ENCODE measurements at places on chromosomes 12 and 14. TPM values are rescaled to one million over a fixed set of nuclear protein-coding genes. Genes with fewer than 3 reads are reported as not detected.

Gene RND1
- total RNA-seq, result 0.62 TPM

Gene PKP2
- 463 TPM for total RNA-seq

GRCh38 chr12:19739195-19739776 lies 300.0 kb downstream of the AEBP2 start:
- DNase-seq, result no peak

Gene KRT85
- total RNA-seq, result not detected

DNA sequence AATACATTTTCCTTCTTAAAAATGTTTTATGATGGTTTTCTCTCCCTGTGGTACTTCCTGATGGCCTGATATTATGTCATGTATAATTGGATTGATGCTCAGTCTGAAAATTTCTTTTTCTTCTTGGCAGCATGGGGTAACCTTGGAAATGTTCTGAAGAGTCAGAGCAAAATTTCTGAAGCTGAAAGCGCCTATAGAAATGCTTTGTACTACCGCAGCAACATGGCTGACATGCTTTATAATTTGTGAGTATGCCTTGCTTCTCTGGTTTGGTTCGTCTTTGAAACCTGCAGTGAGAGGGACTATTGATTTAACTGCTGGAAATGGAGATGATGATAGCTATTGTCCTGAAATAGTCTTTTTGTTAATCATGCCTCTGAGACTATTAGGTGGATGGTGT lies 243.6 kb downstream of the TMTC2 start:
- no peak for DNase-seq

DNA sequence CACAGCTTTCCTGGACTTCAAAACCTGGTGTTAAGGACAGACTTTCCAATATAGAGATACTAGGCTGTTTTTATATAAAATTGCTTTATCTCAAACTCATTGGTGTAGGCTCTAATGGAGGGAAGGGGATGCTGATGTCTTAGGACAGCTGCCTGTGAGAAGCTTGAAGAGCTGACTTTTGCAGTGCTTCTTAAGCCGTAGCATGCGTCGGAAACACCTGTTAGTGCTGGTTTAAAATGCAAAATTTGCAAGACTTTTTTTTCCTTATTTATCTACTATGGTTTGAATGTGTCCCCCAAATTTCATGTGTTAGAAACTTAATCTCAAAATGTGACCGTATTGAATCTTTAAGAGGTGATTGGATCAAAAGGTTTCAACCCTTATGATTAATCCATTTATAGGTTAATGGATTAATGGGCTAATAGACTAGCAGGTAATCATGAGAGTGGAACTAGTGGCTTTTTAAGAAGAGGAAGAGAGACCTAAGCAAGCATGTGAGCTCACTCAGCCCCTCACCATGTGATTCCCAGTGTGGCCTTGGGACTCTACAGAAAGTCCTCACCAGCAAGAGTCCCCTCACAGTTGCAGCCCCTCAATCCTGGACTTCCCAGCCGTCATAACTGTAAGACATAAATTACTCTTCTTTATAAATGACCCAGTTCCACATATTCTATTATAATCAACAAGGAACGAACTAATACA lies 60.9 kb upstream of the FUT8 start:
- DNase-seq, result no peak

DNA sequence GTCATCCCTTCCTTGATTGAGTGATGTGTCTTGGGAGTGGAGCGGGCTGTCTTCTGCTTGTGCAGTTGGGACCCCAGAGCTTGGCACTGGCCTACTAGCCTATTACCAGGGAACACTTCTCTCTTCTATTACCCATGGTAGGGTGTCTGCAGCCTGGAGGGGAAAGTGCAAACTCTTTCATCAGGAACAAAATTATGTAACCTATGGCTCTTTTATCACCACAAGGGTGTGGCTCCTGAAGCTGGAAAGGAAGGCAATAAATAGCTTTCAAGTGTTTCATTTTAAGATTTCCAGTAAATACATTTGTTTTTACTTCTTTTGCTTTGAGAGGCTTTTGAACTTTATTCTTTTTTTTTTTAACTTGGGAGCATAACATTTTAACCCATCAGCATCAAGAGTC lies 349.7 kb upstream of the FAR2 start:
- DNase-seq, result no peak

GRCh38 chr14:93379831-93380230 lies 32.8 kb downstream of the COX8C start:
- no peak for DNase-seq

- no peak for DNase-seq
Measured at GRCh38 chr14:63174760-63175191, 29.5 kb upstream of the RHOJ start.

- DNase-seq, result no peak
Measured at GRCh38 chr12:14514154-14514842, 53.4 kb downstream of the PLBD1 start.

Gene POTEM
- total RNA-seq, result not detected

DNA sequence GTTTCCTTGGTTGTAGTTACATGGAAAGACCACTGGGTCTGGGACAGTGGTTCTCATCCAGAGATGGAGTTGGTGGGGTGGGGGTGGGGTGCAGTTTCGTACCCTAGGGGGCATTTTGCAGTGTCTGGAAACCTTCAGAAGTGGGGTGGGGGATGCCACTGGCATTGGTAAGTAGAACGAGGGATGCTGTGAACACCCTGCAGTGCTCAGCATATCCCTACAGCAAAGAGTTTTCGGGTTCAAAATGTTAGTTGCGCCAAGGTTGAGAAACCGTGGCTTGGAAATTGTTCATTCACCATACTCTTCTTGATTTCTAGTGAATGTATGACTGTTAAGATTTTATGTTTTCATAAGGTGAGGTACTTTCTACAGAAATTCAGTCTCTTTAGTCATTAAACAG lies 28.7 kb downstream of the TRAF3 start:
- DNase-seq, result no peak

- peak; percentile 71 for DNase-seq
Measured at GRCh38 chr14:101198398-101199027, 295.0 kb upstream of the RTL1 start.

Gene C1R
- total RNA-seq, result 96.9 TPM

- DNase-seq, result no peak
Measured at GRCh38 chr12:12449533-12450025, 92.7 kb downstream of the BORCS5 start.

DNA sequence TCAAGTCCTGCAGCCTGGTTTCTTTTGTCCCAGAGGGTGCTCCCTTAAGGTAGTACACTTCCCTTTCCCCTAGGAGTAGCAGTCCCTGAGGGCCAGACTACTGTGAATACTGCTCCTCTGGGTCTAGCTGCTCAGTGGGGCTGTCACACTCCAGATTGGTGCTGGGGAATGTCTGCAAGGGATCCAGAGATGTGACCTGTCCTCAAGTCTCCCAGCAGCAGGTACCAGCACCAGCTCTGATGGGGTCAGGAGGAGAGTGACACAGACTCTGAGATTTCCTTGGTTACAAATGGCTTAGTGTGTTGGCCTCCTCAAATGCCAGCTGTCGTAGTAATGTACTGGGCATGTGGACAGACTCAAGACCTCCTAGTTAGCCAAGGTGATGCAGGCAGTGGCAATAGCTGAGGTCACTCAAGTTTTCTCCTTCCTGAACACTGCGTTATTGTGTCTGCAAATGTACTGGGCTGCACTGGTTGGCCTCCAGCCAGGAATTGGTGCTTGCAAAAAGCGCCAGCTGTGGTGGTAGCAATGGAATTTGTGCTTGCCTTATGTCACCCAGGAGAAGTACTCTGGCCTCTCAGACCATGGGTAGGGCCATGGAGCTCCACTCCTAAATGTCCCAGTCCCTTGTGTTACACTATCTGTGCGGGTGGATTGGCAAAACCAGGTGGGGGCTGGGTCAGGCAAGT lies 36.4 kb upstream of the AEBP2 start:
- DNase-seq, result no peak

Gene FIGNL2
- total RNA-seq, result 0.32 TPM

DNA sequence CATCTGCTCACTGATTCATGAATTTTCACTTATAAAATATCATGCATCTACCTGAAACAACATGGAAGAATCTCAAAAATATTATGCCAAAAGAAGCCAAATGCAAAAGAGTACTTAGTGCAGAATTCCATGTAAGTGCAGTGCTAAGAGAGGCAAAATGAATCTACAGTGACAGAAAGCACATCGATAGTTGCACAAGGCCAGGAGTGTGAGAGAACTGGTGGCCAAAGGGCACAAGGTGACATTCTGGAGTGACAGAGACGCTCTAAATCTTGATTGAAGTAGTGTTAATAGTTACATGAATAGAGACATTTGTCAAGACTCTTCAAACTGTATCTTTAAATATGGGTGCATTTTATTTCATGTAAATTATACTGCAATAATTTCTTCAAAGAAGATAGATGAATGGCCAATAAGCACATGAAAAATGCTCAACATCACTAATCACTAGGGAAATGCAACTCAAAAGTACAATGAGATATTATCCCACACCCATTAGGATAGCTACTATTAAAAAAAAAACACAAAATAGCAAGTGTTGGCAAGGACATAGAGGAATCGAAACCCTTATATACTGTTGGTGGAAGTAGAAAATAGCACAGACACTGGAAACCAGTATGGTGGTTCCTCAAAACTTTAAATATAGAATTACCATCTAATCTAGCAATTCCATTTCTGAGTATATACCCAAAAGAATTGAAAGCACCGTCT lies 71.7 kb upstream of the KICS2 start:
- no peak for DNase-seq

GRCh38 chr14:75831455-75831854 lies 150.3 kb downstream of the TGFB3 start:
- DNase-seq, result peak; percentile 79

Gene JAG2
- 36.7 TPM for total RNA-seq

DNA sequence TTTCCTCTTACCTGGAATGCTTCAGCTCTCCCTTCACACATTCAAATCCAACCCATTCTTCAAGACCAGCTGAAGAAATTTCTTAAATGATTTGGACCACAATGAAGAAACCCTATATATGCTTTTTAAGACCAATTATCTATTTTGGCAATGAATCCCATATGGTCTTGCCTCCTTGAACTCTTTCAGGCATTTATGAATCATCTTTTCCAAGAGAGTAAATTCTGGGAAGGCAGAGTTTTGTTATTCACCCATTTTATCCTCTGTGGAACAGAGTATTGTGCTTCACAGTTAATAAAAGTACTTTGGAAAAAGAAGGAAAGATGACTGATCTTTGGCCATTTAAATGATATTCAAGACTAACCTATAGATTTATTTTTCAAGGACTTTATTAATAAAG lies 14.0 kb downstream of the GIT2 start:
- no peak for DNase-seq

GRCh38 chr12:83527810-83528209 lies 841.1 kb downstream of the TMTC2 start:
- DNase-seq, result no peak

DNA sequence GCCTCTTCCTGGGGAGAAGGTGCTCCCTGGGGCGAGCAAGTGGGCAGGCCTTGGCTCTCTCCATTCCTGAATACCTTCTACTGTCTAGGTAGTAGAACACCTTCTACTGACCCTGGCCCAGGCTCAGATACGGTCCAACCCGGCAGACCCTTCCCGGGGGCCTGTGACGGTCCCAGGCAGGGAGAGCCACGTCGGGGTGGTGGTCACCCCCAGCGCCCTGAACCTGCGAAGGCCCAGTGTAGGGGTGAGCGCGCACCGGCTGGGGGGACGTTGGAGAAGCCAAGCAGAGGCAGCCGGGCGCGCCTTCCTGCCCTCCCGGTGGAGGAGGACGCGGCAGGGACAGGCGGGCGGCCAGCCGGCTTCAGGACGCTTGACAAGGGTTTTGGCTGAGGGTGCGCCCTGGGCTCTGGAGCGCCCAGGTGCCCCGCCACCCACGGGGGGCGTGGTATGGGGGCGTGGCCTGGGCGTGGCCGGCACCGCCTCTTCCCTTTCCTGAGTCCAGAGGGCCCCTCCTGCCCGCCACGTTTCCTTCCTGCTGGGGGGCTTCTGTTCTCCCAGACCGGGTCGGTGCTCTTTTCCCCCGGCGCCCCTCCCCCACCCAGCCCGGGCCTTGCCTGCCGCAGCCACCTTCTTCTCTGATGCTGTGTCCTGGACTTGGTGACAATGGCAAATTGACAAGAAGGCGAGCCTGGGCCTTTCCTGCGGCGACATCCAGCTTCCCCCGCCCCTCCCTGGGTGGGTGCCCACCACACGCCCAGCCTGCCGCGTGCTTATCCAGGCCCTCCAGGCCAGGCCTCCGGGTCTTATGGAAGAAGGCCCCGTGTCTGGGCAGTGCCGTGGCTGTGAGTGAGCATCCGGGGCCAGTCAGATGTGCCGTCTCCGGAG lies 24.5 kb upstream of the PPP1R13B start:
- peak; percentile 85 for DNase-seq

- no peak for DNase-seq
Measured at GRCh38 chr12:19412844-19413243, 26.4 kb upstream of the AEBP2 start.

DNA sequence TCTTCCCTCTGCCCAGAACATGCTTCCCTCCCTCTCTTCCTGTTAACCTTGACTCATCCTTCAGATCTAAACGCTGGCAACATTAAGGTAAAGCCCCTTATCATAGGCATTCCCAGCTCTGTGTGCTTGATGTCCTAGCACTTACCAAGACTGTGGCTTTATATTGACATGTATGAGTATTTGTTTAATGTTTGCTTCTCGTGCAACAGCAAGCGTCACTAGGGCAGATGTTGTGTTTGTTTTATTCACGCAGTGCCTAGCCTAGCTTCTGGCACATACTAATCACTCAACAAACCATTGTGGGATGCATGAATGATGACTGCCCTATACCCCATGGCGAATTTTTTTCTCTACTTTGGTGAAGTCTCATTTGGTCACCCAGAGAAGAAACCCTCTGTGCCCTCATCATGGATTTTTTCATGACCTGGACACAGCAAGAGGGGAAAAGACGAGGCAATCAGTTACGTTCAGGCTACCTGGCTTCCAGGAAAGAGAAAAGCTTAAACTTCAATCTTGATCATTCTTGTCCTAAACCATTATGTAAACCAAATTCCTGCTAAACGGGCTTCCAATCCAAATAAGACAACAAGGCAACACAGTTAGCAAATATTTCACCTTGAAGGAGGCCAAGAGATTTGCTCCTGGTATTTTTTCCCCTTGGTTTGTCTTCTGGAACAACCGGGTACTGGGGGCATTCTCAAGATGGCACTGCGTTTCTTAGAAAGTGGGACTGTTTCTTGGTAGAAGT lies 47.9 kb upstream of the SOCS2 start:
- DNase-seq, result no peak

- no peak for DNase-seq
Measured at GRCh38 chr12:93911396-93911795, 234.2 kb downstream of the CRADD start.

DNA sequence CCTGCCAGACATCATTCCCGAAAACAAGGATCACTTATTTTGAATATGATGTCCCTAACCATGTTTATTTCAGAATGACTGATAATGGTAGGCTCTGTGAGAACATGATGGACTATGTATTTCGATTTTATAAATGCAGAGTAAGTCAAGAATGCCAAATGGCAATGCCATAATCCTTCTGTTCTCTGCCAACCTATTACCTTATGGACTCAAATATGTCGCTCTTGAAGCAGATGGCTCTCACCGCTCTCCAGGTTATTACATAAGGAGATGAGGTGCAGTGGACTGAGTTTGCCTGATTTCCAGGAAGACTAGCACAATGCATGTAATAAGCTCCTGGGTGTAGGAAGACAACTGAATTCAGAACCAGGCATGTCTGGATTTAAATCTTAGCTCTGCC lies 227.2 kb downstream of the BTG1 start:
- DNase-seq, result no peak

Data from cardiac septum (tissue), 1 donor.